HCT116 (cell line): ENCODE measurements at places on chromosomes 1 and 21. TPM values are rescaled to one million over a fixed set of nuclear protein-coding genes. Genes with fewer than 3 reads are reported as not detected.

GRCh38 chr1:163163163-163163562, 39.6 kb downstream of the RGS5 start:
- no peak for DNase-seq

GRCh38 chr21:26595971-26596370, 22.9 kb upstream of the CYYR1 start:
- no peak for DNase-seq

DNA sequence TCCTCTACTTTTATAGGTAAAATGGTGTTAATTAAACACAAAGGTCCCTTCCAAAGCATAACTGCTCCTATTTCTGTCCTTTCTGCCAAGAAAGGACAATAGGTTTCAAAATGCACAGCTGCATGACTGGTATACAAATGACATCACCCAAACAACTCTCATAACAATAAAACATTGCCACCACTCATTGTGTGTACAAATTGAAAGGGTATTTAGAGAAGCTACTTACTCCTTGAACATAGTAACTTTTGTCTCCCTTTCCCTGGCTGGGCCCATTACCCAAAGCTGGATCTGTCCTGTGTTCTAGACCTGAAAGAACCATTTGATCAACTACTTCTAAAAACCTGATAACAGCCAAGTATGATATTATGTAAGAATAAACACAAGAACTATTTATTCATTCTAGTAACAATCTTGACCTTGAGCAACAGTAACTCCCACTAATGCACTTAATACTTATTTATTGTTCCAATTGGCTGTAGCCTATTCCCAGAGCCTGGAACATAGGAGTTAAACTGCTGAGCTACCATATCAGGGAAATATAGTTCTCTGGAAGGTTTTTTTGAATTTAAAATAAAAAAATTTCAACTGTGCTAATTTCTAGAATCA, 38.2 kb downstream of the TTLL7 start:
- no peak for DNase-seq

Gene FOXE3
- 0.20 TPM for total RNA-seq
